ENCODE measurements at places on chromosomes 2 and 18. TPM values are rescaled to one million over a fixed set of nuclear protein-coding genes. Genes with fewer than 3 reads are reported as not detected.

Gene KIAA2012
- not detected for total RNA-seq

Gene OR6B2
- total RNA-seq = not detected

Gene MC4R
- total RNA-seq = not detected

Gene TYMS
- total RNA-seq = 22.6 TPM

Gene CHRND
- total RNA-seq = not detected

Gene ATOH8
- total RNA-seq = 58.4 TPM

Gene LYG2
- not detected for total RNA-seq

Gene EPAS1
- total RNA-seq = 283 TPM

Gene SIX3
- not detected for total RNA-seq

Gene FER1L5
- not detected for total RNA-seq

Gene PNPT1
- total RNA-seq = 17.5 TPM

DNA sequence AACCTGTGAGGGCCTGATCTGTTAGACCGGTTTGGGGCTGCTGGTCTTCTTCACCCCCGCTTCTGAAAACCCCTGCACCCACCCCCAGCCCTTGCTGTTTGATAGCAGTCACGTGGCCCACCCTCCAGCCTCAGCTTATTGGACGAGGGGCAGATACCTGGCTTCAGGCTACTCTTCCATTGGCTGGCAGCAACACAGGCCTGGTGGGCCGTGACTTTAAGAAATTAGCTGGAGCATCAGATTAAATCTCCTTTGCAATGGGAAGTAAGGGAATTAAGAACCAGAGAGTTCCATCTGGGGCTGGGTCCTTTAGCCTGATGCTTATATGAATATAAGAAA lies 107.3 kb downstream of the KLHL29 start:
- DNase-seq = no peak

GRCh38 chr2:172073518-172073917 lies 11.8 kb upstream of the DLX1 start:
- DNase-seq = no peak

GRCh38 chr2:231359441-231359840 lies 36.1 kb upstream of the B3GNT7 start:
- no peak for DNase-seq

DNA sequence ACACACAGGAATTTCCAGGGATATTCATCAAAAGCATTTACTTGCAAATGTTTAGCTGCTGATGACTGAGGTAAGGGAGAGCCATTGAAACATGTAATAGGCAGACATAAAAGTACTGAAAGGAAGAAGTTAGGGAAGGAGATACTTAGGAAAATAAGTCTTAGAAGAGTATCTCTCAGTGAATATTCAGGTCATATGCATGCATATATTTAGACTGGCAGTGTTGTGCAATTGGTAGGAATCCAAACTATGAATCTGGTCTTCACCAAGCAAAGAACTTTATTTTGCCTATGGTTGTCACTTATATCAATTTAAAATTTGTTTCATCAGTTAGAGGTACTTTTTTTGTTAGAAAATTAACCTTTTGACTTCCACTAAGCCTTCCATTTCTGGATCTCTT lies 1490.7 kb downstream of the SUCLG1 start:
- no peak for DNase-seq

- no peak for DNase-seq
These were observed 7.1 kb downstream of the KCNE4 start for GRCh38 chr2:223058952-223059716.

- peak; percentile 93 for DNase-seq
These were observed 125.4 kb downstream of the MGAT5 start for GRCh38 chr2:134379293-134379692.

DNA sequence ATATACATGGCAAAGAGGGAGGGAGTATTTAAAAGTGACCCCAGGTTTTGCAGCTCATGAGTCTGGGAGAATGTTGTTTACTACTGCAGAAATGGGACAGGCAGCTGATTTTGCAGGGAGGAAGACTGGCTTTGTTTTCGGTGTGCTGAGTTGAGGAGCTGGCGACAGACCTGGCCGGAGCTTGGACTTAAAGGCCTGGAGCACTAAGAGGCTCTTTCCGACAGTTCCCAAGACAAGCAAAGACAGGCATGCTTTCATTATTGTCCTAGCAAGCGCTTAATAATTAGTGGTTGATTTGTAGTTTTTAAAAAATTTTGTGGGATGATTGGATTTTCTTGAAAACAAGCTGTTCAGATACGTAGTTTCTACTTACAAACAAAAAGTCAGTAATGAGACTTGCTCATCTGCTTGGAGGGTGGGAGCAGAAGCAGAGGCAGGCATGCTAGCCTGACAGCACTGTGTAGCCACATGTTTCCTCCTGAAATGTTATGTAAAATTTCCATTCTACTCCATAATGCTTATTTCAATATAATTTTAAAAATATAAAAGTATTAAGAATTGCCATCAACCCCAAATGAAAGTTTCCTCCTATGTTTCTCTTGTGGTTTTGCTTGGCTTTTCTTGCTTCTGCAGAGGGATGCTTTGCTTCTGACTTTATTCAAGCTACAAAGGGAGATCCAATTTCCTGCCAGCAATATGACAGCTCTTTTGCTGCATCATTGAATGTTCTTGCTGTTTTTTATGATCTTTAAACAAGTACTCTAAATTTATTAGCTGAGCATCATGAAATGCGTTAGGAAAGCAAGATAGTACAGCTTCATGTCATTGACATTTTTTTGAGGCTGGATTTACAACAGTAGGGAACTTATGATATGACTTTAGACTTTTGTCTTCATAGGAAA lies 75.8 kb downstream of the PHLPP1 start:
- no peak for DNase-seq

- peak; percentile 21 for DNase-seq
These were observed 38.5 kb downstream of the INPP5D start for GRCh38 chr2:233098618-233099017.

GRCh38 chr2:240431661-240432424 lies 3.6 kb upstream of the GPC1 start:
- DNase-seq = no peak

DNA sequence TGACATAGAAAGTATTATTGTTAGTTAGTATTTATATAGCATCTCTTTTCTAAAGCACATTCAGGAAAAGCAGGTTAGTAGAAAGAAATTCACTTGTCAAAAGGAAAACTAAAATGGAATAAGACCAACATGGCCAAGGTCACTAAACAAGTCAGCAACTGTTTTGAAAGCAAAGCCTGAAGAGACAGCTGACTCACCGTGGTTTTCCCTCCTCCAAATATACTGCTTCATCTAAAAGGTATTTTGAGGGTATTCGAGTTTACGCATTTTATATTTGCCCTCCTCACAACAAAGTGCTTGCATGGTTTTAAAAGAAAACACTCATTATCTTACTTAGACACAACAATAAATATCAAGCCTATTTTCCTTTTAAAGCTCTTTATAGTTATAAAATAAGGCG lies 24.0 kb downstream of the ZNF385B start:
- no peak for DNase-seq

GRCh38 chr18:13265911-13266217 lies 47.3 kb downstream of the LDLRAD4 start:
- DNase-seq = no peak

GRCh38 chr2:74735009-74735408 lies 81.0 kb downstream of the SEMA4F start:
- DNase-seq = peak; percentile 45

DNA sequence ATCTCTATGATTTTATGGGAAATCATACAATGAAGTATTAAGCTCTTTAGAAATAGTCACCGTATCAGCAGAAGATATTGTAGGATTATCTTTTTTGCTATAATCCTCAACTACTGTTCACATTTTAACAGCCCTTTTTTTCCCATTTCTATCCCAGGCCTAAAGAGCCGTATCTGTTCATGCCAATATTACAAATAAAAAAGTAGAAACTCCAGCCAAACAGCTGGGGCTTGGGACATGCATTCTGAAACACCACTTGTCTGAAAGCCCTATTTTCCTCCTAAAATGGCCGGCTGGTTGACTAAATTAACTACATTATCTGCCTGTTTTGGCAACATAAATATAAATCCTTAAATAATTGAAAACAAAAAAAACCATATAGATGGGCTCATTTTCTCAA lies 477.8 kb downstream of the CDH2 start:
- no peak for DNase-seq

DNA sequence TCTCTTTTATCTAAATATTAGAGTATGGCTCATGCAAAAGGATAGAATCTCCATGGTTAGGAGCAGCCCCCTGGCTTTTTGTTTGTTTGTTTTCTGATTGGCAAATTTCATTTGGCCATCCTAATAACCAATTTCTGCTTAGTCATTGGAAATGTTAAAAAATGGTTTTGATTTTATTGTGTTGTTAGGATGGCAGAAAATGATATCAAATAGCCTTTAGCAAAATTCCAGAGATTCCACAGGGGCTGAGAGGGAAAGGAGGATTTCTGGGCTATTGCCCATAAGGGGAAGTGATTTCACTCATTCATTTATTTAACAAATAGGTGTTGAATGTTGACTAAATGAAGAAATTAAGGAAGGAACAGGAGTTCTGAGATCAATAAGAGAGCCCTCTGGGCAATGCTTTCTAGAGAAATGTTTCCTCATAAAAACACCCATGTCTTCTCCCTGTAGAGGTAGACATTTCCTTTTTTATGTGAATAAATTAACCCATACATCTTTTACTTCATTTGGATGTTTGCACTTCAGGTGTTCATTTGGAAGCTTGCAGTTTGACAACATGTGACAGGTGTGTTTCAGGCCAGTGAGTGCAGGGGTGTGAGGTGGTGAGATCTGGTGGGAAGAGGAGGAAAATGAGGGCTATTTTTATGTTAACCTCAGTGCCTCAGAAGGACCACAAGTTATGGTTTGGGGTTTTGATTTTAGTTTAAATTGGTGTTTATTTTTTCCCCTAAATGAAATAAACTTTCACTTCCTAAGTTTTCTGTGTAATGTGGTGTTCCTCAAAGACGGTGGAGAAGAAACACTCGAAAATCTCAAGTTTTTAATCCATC lies 61.7 kb upstream of the EPC2 start:
- DNase-seq = no peak

DNA sequence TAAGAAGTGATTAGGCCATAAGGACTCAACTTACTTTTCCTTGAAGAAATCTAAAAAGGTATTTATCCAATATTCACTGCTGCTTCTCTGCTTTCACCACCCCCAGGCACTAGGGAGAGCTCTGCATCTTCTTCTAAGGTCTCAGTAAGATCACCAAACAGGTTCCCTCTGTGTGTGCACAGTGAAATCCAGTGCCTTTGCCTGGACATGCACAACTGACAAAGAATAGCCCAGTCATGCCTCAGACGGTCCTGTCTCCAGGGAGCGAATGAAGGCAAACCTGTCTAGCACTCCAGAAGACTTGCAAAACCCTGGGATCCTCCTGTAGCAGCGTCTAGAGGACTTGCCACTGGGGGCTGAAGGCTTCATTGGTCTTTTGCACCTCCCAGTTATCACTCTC lies 344.5 kb upstream of the LRATD1 start:
- DNase-seq = no peak

- no peak for DNase-seq
These were observed 16.9 kb upstream of the SLC38A11 start for GRCh38 chr2:164972216-164972615.

GRCh38 chr2:84908948-84909713 lies 3.7 kb downstream of the TMSB10 start:
- DNase-seq = no peak

DNA sequence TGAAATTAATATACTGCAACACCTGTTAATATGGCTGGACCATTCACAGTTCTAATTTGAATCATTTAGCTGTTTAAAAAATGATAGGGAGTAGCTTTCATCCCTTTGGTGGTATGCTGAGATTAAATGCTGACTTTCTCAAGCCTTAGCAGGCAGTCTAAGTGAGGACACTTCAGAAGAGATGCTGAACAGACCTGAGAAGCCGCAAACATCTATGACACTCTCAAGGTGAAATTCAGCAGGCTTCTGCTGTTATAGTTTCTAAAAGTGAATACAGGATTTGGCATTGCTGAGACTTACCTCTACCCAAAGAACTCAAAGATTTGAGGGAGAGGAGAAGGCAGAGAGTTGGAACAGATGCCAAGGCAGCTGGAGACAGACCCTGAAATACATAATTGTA lies 431.2 kb upstream of the FAM98A start:
- DNase-seq = no peak

- no peak for DNase-seq
These were observed 22.2 kb downstream of the LYG1 start for GRCh38 chr2:99278793-99279291.

- DNase-seq = no peak
These were observed 7.9 kb downstream of the LIPG start for GRCh38 chr18:49569724-49570123.

- no peak for DNase-seq
These were observed 19.3 kb downstream of the CLK1 start for GRCh38 chr2:200845194-200845593.

GRCh38 chr2:232438091-232438490 lies 17.9 kb upstream of the ALPI start:
- DNase-seq = no peak

DNA sequence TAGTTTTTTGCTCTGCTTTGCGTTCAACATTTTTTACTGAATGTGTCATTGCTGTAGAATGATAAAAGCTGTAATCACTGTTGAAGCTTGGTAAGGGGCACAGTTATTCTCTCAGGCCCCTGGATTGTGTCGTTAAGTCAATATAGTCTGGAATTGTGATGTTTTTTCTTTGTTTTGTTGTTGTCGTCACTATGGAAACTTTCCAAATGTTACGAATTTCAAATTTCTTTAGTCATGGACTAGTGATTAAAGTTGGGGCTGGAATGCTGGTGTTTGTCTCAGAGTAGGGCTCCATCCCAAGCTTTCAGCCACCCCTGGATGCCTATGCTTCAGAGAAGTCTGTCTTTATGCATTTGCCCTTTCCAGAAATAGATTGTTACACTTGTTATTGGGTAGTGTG lies 287.2 kb downstream of the CDH19 start:
- no peak for DNase-seq

- no peak for DNase-seq
These were observed 46.3 kb upstream of the ITGB6 start for GRCh38 chr2:160246356-160246755.

GRCh38 chr18:69804776-69805501 lies 142.7 kb downstream of the CD226 start:
- no peak for DNase-seq

Data from dermis blood vessel endothelial cell (primary cell).